NCI-H2029 (cell line): ENCODE measurements at places on chromosomes 6 and 20.

GRCh38 chr6:39777218-39777617 is 15.0 kb upstream of the DAAM2 start:
- no peak for DNase-seq

GRCh38 chr6:35218456-35218855 is 4.7 kb downstream of the SCUBE3 start:
- DNase-seq: no peak

- no peak for DNase-seq
Measured at GRCh38 chr6:113211170-113211569, 646.0 kb upstream of the MARCKS start.

- no peak for DNase-seq
Measured at GRCh38 chr20:2833761-2834160, 6.7 kb downstream of the PCED1A start.

GRCh38 chr20:39291301-39291700 is 329.2 kb downstream of the DHX35 start:
- no peak for DNase-seq

GRCh38 chr6:114304304-114304887 is 38.4 kb downstream of the HS3ST5 start:
- peak; percentile 12 for DNase-seq

GRCh38 chr6:125843593-125843992 is 52.8 kb downstream of the NCOA7 start:
- DNase-seq: no peak
